Hypothalamus (tissue), 51 donors: ENCODE measurements at places on chromosomes 7 and 10.

DNA sequence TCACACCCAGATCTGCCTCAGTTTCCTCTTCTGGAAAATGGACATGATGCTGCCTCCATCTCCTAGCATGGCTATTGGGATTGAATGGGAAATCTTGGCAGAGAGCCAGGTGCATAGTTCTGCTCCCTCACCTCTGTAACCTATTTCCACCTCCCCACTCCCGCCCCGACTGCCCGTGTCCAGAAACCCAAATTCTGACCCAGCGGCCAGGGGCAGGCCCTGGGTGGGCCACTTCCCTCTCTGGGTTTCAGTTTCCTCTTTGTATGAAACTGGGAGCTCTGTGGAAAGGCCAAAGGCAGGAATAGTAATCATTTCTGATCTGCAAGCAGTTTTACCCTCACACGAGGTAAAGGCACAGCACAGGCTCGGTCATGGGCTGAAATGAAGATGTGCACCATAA is 74.1 kb upstream of the DUSP5 start:
- no peak for DNase-seq

- DNase-seq, result no peak
Observed at GRCh38 chr10:70255329-70256299, 22.4 kb upstream of the PPA1 start.

GRCh38 chr10:100531761-100532160 is 2.1 kb upstream of the NDUFB8 start:
- no peak for DNase-seq

- DNase-seq, result no peak
Observed at GRCh38 chr10:62047228-62047892, 145.9 kb downstream of the ARID5B start.

- DNase-seq, result no peak
Observed at GRCh38 chr7:23523486-23524075, 8.2 kb downstream of the TRA2A start.

DNA sequence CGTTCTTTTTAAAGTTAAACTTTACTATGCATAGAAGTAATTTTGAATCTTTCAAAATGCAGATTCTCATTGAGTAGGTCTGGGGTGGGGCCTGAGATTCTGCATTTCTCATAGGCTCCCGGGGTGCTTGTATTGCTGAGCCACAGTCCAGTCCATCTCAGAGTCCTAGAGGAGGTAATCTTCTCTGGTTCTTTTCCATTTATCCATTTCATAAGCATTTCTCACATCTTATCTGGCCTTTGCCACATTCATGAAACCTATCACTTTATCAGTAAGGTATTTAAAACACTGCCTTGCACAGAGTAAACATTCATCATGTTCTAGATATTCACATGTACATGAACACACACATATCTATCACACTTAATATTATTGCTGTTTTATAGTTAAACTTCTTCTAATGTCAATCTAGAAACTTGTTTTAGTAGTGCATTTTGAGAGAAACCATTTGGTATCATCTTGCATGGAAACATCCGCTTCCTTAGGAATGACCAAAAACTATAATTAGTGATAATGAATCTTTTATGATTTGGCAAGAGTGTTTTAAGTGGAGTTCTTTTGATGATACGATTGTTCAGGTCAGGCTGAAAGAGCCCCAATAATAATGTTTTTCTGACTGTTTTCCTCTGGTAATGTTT is 12.0 kb downstream of the GNAI1 start:
- DNase-seq, result no peak

DNA sequence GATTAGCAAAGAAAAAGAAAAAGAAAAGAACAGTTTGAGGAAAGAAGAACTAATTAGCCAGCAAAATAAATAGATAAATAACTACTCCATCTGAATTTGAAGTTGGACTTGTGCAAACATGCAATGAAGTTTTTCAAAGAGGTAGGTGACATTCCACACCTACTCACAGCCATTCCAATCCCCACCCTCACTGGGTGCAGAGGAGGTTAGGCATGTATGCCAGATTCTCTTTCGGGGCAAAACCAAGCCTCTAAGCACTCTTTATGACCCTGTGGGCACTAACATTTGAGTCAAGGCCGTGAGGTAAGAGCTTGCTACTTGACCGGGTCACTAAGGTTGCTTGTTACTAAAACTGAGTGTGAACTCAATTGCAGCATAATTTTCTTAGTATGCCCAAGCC is 108.4 kb upstream of the SEMA3A start:
- no peak for DNase-seq
